ENCODE measurements at places on chromosomes 6 and 20. TPM values are rescaled to one million over a fixed set of nuclear protein-coding genes. Genes with fewer than 3 reads are reported as not detected.

MTG2 gene
- polyA plus RNA-seq, result 24.9 TPM

GRCh38 chr6:127933852-127934840, 33.3 kb upstream of the THEMIS start:
- DNase-seq, result peak; percentile 56

- no peak for DNase-seq
Measured at GRCh38 chr6:55886185-55886836, 10.9 kb upstream of the BMP5 start.

DNA sequence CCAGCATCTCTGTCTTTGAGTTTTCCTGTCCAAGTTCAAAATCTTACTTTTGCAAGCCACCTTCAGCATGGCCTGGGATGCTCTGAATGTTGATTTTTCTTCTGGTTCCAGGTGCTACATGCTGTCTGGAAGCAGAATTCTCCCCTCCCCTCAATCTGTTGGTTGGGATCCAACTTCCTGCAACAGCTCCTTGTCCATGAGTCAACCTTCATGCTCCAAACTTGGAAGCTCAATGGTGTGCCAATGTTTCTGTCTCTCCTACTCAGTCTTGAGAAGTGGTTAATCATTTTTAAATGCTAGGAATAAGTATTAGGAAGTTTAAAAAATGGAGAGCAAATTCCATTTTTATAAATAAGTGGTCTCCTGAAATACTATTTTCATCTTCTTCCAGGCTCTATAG, 33.2 kb upstream of the PLEKHG1 start:
- DNase-seq, result no peak

PTK6 gene
- polyA plus RNA-seq, result 82.7 TPM

DNA sequence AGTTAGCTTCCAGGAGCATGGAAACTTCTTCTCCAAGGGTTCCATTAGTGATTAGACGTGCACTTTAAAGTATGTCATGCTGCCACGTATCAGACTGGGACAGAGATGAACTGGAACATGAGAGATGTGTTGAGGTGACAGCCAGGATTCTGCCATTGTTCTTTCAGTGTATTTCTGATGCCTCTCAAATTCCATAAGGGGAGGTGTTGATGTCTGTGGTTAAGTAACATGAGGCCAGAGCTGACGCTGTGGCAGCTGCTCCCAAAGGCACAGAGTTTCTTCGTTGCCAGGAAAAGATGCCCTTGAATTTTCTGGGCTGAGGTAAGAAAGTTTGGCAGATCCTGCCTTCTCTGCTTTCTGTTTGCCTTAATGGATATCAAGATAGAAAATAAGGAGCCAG, 63.5 kb downstream of the TRMT6 start:
- DNase-seq, result no peak
